Activated effector memory CD4-positive, alpha-beta T cell treated with Interleukin-2 at 50 U/mL for 16 hours (primary cell): ENCODE measurements at places on chromosomes 5 and 9.

DNA sequence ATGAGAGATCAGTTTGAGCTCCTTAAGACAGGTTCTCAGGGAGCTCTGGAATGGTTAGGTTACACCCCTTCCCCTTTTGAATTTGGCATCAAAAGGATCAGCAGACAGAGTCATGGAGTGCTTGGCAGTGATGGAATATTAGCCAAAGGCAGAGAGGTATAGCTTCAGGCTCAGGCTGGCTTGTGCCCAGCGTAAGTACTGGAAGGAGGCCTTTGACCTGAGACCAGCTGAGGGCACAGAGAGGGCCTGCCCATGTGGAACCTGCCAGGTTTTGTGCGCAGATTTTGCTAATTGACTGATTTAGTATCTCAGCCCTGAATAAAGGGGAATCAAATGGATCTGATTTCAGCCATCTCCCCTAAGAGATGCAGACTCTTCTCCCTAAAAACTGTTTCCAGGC, 81.5 kb downstream of the RGS3 start:
- no peak for DNase-seq

GRCh38 chr5:15021266-15022046, 149.9 kb upstream of the ANKH start:
- DNase-seq = no peak

GRCh38 chr5:44332285-44332971, 56.8 kb downstream of the FGF10 start:
- DNase-seq = no peak

DNA sequence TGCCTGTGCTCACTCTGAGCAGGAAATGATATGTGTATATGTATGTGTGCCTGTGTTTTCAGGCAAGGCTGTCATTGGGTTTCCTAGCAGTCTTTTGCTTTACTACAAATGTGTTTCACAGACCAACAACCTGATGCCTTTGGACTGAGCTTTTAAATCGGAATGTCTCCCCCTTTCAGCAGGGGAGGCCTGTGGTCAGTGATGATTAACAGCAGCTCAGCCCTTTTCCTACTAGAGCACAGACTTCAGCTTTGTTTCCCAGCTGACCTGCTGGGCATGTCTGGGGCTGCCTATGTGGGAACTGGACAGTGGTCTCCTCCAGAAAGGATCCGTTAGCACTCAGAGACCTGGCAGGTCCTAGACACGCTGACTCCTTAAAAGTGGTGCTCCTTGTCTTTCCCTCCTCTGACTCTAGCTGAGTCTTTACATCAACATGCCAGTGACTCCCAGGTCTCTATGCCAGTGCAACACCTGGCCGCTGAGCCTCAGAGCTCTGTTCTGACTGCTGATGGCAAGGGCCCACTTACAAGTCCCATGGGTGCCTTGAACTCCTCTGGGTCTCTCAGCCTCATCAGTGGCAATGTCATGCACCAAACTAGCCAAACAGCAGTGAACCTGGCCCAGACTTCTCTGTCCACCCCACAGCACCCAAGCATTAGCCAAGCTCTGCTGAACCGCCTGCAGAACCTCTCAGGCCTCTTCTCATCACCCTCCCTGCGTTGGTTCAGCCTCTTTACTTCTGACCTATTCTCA, 7.7 kb downstream of the MACROH2A1 start:
- no peak for DNase-seq

DNA sequence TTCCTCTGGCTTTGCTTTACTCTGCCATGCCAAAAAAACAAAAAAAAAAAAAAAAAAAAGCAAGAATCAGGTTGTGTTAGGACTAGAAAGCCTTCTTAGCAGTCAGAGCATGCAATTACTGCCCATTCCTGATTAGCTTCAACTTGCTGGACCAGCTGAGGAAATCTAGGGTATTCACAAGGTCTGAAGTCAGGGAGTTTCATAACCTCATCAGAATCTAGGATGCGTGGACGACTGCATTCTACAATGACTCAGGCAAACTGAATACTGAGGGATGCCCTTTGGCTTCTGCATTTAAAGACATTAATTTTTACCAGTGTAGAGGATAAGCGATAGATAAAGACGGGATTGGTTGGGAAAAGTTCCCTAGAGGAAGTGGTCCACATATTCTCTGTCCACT, 39.2 kb upstream of the SHOC1 start:
- no peak for DNase-seq

- DNase-seq = no peak
These were observed 135.6 kb downstream of the ICE1 start for GRCh38 chr5:5558102-5558501.

DNA sequence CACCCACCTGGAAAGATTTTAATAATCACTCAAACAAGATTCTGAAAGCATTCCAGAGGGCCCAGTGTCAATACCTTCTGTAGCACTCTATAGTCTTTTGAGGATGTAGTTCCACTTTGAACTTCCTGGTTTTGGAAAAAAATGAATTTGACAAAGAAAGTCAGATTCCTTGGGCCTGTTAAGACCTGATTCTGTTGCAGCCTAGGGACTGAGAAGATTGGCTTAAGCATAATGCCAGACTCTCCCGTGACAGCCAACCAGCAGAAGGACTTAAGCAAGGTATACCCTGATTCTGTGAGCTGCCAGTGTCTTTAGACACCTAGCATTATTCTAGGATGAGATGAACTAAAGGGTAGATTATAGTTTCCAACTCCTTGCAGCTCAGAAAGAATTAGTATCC, 6.8 kb downstream of the SPINK5 start:
- no peak for DNase-seq

DNA sequence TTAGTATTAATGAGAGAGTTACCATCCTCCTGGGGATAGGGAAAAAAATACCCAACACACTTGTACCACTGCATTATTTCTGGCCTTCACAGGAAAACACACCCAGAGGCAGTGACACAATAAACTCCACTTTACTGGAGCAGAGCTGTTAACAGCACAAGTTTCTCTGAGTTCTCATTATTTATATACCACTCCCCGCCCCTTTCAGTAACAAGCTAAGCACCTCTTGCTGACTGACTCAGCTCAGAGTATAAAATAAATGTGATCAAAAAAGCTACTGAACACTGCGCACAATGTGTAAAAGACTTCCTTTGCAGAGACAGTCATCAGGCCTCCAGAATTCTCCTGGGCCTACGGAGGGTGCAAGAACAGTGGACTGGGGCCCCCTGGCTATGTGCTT, 21.6 kb downstream of the KLF9 start:
- DNase-seq = no peak

DNA sequence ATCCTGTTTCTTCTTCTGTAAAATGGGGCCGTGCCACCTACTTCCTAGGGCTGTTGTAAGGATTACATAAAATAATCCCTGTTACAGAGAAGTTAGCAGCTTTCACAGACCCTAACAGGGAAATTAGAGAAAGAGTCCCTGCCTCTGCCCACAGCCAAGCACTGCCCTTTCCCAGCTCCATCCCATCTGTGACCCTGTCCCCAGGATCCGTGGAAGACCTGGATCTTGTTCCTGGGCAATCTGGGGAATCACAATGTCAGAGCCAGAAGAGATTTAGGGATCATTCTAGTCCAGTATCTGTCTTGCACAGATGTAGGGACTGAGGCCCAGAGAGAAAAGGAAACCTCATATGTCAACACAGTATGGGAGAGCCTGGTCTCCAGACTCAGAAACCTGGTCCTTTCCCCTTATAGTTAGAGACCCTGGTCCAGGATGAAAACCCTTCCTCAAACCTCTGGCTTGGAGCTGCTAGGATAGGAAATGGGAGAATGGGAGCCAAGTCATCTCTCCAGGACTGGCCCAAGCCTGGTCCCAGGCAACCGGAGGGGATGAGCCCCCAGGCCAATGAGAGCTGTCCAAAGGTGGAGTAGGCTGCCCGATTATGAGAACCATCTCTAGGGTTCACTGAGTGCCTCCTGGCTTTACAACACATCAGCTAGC, 12.5 kb downstream of the LHX6 start:
- no peak for DNase-seq

GRCh38 chr5:59698207-59699178, 195.0 kb downstream of the PDE4D start:
- DNase-seq = no peak

- DNase-seq = no peak
These were observed 59.5 kb upstream of the SYNPO start for GRCh38 chr5:150580917-150581316.

GRCh38 chr9:12813960-12814876, 39.4 kb downstream of the LURAP1L start:
- no peak for DNase-seq

DNA sequence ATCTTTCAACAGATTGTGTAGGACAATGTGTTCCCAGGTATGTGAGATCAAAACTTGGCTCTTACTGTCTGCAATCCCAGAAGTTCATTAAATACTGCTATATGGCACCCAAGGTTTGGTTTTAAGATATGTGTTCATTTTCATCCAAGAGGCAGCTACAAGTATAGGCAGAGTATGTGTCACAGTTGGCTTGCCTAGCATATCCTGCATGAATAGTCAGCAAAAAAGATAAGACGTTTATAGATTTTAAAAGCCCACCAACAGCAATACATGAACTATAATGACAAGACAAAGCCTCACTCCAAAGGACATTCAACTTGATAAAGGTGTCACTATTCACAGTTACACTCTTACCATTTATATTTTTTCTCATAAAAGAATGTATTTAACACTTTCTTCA, 99.1 kb downstream of the BNC2 start:
- no peak for DNase-seq

DNA sequence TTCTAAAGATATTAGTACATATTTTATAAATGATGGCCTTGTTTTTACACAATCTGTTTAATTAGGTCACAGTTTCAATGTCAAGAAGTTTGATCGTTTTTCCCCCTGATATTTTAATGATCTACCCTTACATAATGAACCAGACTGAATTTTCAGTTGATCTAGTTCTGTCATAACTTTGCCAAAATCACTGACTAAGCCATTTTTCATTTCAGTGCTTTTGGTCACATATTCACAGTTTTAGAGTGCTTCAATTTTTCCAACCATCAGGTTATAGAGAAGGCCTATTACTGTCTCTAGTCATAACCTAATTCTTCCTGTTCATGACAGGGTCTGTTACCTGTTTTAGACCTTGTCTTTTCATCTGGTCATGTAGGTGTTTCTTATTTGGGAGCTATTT, 577.9 kb upstream of the PTPRD start:
- DNase-seq = no peak

- DNase-seq = no peak
These were observed 330.4 kb upstream of the KLF4 start for GRCh38 chr9:107819772-107820565.

GRCh38 chr5:146040527-146040926, 64.8 kb downstream of the PLAC8L1 start:
- no peak for DNase-seq

- DNase-seq = no peak
These were observed 120.5 kb downstream of the C5orf15 start for GRCh38 chr5:133847886-133848285.

- no peak for DNase-seq
These were observed 1.2 kb downstream of the SMC5 start for GRCh38 chr9:70260007-70260443.

- no peak for DNase-seq
These were observed 28.5 kb downstream of the GLRA1 start for GRCh38 chr5:151896031-151896691.

DNA sequence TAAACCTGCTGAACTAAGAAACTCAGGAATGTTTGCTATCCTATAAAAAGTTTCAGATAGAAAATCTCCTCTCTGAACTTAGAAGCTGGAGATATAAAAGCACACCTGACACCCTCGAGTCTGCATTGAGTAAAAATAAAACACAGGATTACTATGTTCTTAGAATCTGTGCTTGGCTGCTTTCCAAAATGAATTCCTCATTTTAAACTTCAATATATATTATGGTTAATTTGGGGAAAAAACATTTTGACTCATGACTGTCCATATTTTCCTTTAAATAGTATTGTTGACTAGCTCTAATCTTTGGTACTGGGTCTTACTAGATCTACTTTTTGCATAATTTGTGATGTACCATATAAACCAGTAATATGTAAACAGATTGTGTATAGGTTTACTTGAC, 36.7 kb downstream of the FBXW2 start:
- no peak for DNase-seq

DNA sequence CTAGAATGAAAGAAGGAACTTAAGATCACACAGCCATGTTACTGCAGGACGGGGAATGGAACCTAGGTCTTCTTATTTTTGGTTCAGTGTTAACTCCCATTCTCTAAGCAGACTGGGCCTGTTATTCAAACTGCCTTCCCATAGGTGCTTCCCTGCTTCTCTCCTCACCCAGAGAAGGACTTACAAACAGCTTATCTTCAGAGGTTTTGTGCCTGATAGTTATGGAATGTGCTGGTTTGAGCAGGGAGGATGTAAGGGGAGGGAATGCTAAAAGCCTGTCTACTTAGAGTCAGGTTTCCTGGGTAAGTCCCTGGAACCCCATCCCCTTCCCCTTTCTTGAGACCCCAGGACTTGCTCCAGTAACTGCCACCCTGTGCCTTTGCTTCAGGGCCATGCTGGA, 4.2 kb upstream of the PSMD5 start:
- no peak for DNase-seq

DNA sequence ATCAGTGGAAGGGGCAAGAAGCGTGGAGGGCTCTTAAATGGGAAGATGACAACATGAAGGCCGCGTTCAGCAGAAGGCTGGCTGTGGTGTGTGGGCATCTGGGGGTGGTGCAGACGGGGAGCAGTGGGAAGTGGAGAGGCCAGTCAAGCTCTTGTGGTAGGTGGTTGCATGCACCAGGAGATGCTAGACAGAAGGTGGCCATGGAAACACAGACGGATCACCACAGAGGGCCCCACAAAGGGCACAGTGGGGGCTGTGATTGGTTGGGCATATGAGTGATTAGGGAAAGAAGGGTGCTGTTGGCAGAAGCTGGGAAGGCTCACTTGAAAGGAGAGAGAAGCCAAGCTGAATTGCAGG, 14.7 kb downstream of the MTMR12 start:
- no peak for DNase-seq

- DNase-seq = no peak
These were observed 6.0 kb downstream of the RAPGEF6 start for GRCh38 chr5:131628990-131629389.

GRCh38 chr5:151619812-151620460, 28.8 kb upstream of the FAT2 start:
- no peak for DNase-seq

DNA sequence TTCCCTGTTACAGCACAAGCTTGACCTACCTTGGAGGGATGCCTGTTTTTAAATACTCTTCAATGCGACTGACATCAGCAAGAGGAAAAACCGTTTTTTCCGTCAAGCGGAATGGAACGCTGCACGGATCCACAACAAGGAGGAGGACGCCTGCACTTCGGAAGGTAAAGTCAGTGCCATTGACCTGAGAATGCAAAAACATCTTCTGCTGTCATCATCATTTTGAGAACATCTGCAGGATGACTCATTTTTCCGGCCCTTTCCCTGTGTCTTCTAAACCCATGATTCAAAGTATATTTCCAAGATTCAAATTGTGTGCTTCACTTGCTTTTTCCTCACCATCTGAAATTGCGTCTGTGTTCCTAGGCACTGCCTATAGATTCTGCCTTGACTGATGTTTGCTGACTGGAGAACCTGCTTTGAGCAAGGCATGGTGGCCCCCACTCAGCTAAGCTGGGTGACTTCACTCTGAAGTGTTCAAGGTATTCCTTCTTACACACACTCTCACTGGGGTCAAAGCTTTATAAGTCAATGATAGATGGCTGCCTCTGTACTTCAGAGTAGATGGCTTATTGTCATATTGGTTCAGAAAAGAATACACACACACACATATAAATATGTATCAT, 78.1 kb downstream of the CEMIP2 start:
- DNase-seq = no peak
